ENCODE measurements at places on chromosomes 3 and 15.

DNA sequence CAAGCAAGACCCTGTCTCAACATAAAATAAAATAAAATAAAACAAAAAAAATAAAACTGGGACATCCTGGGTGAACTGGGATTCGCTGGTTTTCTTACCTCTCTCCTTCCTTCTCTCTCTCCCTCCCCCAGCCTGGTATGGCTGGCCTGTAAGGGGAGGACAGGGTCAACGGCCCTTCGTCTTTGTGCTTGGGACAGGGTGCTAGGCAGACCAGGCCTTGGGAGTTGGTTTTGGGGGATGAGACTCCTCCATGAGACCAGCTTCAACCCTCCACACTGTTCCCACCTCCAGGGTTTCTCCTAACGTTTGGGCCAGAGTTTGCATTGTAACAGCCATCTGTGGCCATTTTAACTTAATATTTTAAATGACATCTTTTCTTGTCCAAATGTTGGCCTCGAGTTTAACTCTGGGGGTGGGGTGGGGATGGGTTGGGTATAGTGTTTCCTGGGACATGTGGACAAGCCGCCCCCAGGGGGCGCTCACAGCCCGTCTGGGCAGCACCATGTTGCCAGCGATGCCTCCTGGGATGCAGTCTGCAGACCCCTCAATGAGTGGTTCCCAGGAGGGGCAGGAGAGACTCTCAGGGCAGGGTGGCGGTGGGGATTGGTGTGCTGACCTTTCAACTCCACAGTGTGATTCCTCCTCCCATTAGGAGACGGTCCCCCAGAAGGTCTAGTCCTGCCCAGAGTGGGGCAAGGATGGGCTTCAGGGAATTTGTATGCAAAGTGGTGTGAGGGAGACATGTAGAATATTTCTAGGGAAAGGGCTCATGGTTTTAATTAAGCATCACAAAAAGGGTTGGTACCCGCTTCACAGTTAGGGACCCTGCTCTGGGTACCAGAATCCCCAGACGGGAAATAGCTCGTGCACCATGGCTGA lies 37.7 kb upstream of the LCTL start:
- DNase-seq = no peak

- no peak for DNase-seq
Observed at GRCh38 chr3:157335233-157336076, 101.2 kb upstream of the PTX3 start.

DNA sequence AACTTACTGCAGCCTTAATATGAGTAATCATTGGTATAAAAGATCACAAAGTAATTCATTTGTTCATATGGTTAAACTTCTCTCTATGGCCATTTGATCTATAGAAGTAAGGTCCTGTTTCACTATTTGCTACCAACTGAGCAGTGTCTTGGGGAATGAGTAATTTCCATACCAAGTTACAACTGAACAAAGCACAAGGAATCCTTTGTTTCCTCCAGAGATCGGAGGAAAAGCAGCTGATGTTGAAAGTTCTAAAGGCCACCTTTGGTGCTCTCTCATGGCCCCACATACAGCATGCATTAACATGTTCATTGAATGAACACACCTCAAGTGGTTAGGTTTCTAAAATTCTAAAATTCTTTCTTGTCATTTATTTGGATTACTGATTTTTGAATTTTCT lies 7.1 kb upstream of the CNTN3 start:
- no peak for DNase-seq

DNA sequence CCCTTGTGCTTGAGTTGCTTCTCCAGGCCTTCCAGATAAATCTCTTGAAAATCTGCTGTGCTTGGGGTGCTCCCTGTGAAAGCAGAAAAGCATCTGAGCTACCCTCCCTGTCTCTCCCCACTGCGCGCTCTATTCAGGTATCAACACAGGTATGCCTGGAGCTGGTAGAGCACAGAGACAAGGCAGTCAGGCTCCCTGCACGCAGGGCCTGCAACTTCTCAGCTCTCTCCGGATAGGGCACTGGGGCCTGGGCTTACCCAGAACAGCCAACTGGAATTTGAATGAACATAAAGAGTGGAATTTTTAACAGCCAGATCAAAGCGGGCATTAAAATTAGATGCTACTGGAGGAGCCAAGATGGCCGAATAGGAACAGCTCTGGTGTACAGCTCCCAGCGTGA lies 183.6 kb downstream of the XXYLT1 start:
- peak; percentile 35 for DNase-seq

DNA sequence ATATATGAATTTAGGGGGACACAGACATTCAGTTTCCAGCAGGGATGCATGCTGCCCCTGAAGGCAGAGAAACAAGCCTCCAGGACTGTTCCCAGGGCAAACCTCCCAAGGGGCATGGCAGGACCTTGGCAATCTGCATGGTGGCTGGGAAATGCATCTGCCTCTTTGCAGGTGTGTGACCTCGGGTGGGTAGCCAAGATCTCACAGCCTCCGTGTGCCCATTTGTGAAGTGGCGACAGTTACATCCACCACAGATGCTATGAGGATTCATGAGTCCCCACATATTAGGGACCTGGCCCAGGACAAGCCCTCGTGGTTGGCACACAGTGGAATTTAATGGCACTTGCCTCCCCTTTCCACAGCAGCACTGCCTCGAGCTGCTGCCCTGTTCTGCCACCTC lies 29.9 kb downstream of the SLC28A1 start:
- no peak for DNase-seq

GRCh38 chr3:50122661-50123391 lies 32.3 kb upstream of the SEMA3F start:
- peak; percentile 63 for DNase-seq

DNA sequence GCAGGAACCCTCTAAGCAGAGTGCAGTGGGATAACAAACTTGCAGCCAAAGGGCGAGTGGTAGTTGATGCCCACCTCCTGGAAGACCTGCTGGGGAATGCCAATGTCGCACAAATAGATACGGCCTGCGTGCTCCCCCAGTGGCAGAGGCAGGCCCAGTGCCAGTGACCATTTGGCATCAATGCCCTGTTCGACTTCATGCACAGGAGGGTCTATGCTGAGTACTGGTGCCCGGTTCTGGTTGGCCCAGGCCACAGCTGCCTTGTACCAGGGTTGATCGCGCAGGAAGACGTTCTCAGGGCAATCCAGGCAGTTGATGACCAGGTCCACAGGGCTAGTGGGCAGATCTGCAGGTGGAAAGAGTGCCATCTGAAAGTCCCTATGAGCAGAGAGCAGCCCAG lies 17.0 kb downstream of the CLK3 start:
- peak; percentile 60 for DNase-seq

DNA sequence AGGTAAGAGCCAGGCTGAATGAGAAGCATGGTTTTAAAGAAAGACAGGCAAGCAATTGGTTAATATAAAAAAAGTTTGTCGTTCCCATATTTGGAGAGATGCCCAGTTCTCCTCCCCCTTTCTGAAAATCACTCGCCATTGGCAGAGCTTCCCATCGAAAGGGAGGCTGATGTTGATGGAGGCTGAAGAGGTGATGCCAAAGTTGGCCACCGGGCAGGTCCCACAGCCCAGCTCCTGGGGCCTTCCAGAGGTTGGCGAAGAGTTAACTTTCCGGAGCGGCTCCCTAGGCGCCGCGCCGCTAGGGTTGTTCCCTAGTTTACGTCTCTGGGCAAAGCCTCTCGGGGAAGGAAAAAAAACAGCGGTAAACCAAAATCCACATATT lies 793 bp downstream of the PCOLCE2 start:
- no peak for DNase-seq

- DNase-seq = no peak
Observed at GRCh38 chr3:45079715-45080114, 53.6 kb downstream of the CLEC3B start.

- no peak for DNase-seq
Observed at GRCh38 chr15:85934691-85935090, 140.0 kb upstream of the KLHL25 start.

DNA sequence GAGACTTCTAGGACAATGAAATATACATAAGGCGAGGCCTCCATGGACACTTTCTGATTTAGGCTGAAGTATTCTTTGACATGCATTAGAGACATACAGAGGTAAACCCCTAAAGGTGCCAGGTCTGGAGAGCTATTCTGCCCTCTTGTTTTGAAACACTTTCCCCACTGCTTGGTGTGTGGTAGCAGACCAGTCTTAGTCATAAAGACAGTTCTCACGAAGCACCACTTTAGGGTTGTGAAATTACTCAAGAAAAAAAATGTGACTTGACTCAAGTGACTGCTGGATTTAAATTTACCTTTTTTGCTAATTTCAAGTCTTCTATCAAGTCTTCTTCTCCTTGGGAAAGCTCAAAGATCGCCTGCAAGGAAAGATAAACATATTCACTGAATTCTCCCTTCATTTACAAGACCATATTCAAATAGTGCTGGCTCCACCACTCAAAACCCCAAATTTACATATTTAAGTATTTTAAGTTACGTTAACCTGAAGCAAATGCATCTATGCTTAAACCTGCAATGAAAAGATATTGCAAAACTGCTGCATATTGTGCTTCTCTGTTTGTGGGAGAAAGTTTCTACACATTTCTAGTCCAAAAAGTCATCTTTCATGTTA lies 48.4 kb downstream of the ARHGEF3 start:
- DNase-seq = no peak

- DNase-seq = no peak
Observed at GRCh38 chr3:7683426-7683825, 818.2 kb upstream of the LMCD1 start.

DNA sequence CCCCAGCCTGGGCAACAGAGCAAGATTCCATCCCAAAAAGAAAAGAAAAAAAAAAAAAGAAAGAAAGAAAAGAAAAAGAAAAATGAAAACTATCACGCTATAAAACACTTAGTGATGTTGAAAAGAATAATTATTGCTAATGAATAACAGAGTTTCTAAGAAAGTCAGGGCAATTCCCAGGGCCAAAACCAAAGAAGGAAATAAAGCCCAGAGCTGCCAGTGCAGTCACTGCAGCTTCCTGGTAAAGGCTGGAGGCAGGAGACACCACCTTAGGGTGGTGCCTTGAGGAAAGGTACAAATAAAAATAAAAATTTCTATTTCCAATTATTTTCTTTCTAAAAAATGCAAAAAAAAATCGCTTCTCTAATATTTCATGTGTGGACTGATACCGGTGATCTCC lies 19.7 kb upstream of the UACA start:
- no peak for DNase-seq

GRCh38 chr3:79113876-79114275 lies 653.9 kb downstream of the ROBO1 start:
- no peak for DNase-seq

- DNase-seq = no peak
Observed at GRCh38 chr3:67529915-67530314, 124.5 kb downstream of the SUCLG2 start.

DNA sequence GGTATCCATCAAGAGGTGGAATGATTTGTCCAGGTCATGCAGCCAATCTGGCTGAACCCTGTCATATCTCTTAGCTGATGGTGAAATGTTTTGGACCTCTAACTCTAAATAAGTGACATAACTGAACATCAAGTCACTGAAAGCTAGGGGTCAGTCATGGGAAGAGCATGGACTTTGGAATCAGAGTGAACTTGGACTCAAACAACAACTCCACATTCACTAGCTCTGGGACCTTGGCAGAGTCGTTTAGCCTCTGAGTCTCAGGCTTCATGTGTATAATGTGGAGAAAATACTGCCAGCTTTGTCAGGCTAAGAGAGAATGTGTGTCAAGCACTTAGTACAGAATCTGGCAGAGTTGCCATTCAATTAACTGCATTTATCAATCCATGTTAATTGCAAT lies 557.8 kb upstream of the CFAP20DC start:
- no peak for DNase-seq

DNA sequence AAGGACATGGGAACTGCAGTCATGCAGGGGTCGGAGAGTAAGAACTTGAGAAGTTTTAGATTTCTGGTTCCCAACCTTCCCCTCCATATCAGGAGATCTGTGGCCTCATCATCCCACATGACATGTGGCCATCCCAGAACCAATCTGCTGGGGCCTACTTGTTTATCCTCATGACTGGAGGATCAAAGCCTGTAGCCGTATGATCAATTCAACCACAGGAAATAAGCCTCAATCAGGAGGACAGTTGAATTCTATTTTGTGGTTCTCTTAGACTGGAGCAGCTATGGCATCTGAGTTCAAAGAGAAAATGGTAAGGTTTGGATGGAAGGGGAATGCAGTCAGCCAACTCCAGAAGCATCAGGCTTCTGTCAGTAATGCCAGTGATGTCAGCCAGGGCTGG lies 57.2 kb downstream of the IL16 start:
- no peak for DNase-seq

DNA sequence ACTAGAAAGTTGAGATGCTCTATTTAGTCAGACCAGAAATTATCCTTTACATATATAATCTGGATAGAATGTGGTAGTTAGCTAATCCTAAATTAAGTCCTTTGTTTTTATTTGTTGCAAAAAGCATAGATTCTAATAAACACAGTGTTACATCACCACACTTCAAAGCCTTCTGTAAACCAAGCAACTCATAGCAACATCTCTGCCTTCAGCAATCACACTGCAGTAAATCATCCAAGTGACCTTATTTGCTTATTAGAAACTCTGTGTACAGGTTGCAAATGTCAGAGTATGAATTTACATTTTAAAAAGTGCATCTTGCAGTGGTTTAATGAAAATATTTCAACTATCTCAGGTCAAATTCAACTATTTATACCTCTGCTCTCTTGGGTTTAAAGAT lies 242.5 kb downstream of the GBE1 start:
- DNase-seq = no peak

- no peak for DNase-seq
Observed at GRCh38 chr3:37097776-37098175, 76.6 kb downstream of the LRRFIP2 start.

DNA sequence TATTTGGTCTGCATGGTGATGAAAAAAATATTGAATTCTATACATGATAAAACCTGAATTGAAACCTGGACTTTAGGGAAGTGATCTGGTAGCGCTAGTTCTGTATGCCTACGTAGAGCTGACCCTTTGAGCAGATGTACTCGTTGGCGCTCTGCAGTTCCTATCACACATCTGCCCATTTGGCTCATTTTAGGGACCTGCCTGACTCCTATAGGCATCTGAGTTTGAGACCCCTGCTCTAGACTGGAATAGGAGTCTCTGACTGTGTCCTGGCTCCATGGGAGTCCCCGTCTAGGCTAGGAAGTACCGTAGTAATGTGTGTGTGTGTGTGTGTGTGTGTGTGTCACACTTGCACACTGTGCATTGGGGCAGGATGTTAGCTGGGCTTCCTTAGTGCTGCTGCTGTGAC lies 21.2 kb downstream of the STARD5 start:
- no peak for DNase-seq

GRCh38 chr3:123318374-123318773 lies 116.6 kb downstream of the SEC22A start:
- no peak for DNase-seq

DNA sequence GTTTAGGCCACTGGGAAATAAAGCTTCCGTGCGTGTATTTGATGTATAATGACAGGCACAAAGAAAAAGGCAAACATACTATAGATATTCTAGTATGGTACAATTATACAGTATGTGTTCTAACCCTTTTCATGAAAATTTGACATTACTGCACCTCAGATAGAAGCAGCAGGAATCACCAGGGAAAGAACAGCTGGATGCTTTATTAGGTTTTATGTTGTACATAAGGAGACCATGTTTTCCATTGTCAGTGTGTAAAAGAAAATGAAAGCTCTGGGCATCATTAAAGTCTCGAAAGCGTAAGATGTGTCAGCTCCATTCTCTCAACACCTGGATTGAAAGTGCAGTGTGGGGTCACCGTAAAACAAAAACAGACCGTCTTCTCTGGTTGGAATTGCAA lies 302.1 kb downstream of the ROBO2 start:
- no peak for DNase-seq

GRCh38 chr15:101613130-101614000 lies 38.8 kb downstream of the TM2D3 start:
- DNase-seq = no peak

Measured in suprapubic skin (tissue), 4 donors.